ENCODE measurements at places on chromosomes 7 and 10. TPM values are rescaled to one million over a fixed set of nuclear protein-coding genes. Genes with fewer than 3 reads are reported as not detected.

- DNase-seq, result no peak
These were observed 270.5 kb downstream of the CCDC3 start for GRCh38 chr10:12730809-12731519.

DNA sequence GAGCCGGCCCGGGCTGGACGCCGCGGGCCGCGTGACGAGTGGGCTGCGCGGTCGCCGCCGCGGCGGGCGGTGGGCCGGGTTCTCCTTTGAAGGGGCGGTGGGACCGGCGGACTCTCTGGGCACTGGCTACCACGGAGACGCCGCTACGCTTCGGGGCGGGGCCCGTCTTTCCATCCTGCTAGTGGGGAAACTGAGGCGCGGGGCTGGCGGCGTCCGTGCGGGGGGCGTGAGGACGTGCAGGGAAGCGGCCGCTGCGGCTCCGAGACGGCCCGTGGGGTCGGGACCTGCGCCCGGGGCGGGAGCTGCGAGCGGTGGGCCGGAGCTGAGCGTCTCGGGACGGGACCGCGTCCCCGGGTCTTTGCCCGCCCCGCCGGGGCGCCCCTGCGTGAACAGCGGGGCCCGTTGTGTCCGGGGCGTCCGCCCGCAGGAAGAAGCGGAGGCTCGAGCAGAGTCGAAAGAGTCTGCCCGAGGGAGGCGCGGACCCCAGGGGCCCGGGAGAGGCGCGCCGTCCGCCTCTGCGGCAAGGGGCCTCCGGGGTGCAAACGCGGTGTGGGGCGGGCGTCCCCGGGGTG lies 548 bp upstream of the BNIP3 start:
- DNase-seq, result no peak

DNA sequence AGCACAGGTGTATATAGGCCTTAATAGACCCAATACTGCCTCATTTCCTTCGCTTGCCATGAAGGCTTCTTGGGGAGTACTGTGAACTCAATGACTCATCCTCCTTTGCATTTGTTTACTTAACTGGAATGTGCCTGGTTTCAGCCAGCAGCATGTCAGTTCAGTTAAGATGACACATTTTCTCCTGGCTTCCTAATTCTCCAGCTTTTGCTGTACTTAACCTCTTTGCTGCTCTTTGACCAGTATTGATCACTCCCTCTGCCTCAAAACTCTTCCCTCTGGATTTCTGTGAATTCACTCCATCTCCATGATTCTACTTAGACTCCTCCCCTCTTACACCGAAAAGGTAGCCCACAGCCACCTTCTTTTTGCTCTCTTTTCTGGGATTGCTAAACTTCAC lies 135.7 kb downstream of the MAGI2 start:
- peak; percentile 91 for DNase-seq

GRCh38 chr7:64277630-64278029 lies 36.1 kb upstream of the ZNF736 start:
- DNase-seq, result no peak

DNA sequence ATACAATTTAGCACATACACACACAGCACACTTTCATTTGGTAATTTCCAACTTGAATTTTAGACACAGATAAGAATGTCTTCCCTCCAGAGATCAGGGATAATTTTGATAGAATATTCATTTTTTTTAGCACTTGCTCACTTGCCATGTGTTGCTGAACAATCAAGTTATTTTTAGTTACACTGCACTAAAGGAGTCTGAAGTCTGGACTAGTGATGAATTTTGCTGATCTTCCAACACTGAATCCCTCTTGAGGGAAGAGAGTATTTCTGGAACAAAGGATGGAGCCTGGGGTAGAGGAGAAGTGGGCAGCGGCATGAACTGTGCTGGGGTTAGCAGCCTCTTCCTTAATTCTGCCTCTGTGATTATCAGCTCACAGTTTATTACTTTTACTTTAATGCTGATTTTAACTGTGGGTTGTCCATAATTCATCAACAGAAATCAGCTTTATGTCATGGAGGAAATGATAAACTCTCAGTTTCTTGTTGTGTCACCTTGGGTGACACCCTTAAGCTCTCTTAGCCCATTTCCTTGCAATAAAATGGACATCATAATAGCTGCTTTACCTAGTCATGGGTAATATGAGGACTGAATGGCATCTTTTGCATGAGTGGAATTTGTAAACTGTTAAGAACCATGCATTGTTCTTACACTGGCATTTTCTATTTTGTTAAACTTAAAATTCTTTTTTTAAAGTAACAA lies 32.1 kb downstream of the SGPL1 start:
- DNase-seq, result no peak

DNA sequence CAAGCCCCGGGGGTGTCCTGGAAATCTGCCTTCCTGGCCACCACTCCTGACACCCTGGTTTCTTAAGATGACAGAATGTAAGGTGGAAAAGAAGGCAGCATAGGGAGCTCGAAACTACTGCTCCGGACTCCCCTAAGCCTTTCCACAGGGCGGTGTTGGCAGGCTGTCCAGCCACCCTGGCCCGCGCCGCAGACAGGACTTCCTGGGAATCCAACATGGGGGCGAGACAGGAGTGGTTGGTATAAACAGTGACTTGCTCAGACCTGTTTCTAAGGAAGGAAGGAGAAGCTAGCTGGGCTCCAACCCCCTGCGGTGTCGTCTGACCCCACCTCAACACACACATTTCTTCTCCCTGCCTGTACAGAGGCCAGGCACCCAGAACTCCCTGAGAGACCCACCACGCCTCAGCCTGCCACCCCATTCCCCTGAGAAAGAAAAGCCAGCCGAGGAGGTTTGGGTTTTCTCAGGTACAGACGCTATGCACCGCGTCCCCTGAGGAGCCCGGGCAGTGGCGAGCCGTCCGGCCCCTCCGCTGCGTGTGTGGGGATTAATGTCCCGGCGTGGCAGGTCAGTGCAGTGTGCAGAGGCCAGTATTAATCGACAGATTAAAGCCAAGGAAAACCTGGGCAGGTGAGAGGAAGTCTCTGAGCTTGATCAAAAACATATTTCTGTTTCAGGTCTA lies 349.6 kb upstream of the MKI67 start:
- DNase-seq, result no peak

DNA sequence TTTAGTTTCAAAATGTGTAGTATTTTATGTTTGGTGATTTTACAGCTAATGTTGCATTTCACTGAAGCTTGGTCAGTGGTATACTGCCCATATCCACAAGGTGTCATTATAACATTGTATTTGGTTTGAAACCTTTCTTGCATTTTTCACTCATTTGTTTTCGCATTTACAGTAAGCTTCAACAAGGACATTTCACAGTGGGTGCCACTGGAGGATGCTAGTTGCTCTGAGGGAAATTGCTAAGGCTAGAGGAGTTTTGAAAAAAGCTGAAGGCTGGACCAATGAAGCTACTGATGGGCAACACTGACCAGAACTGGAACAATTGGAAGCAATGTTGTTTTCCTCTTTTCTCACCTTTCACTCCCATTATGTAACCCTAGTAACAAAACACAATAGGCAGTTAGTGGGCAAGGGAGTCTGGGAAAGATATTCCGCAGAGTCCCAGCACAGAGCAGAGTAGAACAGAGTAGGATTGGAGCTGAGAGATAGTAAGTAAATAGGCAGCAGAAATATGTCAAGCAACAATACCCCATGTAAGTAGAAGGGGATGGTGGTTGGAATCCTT lies 23.6 kb upstream of the SRI start:
- peak; percentile 80 for DNase-seq

- no peak for DNase-seq
These were observed 149.4 kb upstream of the FERD3L start for GRCh38 chr7:19294619-19295018.

DNA sequence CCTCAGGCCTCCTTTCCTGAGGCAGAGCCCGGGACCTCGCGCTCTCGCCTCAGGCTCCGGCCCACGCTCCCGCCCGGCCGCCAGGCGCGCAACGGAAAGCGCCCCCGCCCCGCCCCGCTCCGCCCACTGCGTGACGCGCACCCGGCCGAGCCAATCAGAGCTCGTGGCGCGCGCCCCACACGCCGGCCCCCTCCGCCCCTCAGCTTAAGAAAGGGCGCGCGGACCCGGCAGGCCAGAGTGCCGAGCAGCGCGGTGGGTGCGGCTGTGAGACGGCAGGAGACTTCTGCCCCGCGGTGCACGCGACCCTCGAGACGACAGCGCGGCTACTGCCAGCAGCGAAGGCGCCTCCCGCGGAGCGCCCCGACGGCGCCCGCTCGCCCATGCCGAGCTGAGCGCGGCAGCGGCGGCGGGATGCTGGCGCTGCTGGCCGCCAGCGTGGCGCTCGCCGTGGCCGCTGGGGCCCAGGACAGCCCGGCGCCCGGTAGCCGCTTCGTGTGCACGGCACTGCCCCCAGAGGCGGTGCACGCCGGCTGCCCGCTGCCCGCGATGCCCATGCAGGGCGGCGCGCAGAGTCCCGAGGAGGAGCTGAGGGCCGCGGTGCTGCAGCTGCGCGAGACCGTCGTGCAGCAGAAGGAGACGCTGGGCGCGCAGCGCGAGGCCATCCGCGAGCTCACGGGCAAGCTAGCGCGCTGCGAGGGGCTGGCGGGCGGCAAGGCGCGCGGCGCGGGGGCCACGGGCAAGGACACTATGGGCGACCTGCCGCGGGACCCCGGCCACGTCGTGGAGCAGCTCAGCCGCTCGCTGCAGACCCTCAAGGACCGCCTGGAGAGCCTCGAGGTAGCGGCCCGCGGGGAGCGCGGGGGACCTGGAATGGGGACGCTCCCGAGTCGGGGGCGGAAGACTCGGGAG lies at the start of gene NPTX2:
Gene NPTX2 (plus strand): TSS at position 235 of the 909 bp plus-strand sequence. CDS start 177 bp downstream, at position 412.
- DNase-seq, result no peak

DNA sequence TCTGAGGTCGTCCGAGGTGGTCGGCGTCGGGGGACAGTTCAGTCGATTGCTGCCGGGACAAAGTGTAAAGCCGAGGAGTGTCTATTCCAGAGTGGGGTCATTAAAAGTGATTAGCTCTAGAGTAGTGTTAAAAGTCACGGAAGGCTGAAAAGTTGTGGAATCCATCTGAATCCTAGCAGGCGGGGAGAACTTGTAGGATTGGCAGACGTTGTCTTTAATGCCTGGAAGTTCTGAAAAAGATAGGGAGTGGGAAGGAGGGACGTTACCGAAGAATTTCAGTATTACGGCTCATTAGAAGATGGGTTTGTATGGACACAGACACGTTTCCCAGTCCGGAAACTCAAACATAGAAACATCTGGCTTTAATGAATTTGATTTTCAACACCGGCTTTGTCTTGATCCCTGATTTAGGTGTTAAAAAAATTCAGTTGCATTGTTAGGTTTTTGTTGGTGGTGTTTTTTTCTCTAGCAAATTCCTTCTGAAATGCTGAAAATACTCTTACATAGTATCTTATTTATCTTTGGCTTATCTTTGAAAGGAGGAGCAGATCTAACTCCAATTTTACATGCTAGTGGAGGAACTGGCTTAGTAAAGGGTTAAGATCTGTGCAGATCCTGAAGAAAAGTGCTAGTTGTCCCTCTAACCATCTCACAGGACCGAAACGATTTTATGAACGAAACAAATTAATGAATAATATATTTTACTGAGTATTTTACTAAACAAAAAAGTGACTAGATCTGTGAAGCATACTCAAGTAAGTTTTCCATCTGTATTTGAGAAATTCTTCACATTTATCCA lies 900 bp downstream of the MKLN1 start:
- DNase-seq, result peak; percentile 17

DNA sequence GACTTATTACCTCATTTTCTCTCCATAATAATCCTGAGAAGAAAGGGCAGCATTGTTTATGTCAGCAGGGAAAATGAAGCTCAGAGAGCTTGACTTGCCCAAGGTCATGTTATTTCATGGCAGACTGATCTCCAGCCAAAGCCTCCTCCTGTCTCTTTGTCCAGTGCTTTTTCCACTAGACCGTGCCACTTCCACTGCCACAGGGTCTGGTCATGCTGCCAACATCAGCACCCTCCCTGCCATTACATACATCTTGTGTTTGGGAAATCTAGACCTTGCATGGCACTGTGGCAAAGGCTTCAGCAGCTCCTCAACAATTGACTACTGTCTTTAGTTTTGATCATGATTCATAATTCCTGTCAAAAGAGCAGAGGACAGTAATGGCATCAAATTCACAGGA lies 25.1 kb downstream of the NRCAM start:
- no peak for DNase-seq

- DNase-seq, result no peak
These were observed 47.1 kb downstream of the COL17A1 start for GRCh38 chr10:104038537-104038936.

DNA sequence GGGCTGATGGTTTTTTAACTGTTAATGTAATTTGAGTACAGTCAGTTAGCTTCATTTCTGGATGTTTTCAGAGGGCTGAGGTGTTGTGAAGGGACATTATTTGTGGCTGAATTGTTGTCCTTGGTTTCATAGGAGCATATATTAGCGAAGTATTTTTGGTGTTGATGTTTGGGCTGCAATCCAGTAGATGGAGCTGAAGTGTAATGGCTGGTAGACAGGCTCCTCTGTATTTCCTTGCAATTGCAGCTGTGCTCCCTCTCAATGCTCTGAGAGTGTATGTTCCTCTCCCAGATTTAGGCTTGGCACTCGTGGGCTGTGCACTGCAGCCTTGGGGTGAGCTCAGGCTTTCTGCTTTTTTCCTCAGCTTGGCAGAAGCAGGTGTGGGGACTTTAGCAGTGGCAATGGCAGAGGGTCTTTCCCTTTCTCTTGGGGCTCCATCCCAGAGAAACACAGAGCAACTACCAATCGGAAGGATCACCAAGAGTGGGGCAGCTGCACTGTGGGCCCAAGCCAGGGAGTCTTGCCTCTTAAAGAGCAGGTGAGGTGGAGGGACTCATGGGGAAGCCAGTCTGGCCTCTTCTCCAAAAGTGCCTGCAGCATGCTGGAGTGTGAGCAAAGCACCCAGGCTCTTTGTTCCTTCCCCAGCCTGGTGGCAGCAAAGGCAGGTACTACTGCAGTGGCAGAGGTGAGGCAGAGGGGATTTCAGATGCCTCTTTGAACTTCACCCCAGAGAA lies 544.4 kb downstream of the SH2D4B start:
- DNase-seq, result peak; percentile 13

DNA sequence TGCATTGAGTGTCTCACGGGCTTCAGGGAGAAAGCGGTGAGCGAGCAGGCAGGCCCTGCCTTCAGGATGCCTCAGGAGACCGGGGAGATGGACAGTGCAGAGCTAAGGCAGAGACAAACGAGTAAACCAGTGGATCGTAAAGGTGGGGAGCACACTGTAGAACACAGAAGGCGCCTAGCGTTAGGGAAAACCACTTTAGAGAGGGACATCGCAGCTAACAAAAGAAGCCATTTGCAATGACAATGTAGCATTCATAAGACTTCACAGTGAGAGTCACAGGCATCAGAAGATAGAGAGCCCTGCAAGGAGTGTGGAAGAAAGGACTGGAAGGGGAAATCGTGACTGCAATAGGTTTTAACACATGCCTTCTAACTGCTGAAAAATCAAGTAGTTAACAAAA lies 54.9 kb upstream of the TMEM273 start:
- no peak for DNase-seq

The CNTNAP2 gene
- total RNA-seq, result not detected

The NKX2-3 gene
- 1.2 TPM for total RNA-seq

The PDCD4 gene
- total RNA-seq, result 23.3 TPM

The GPAM gene
- 12.5 TPM for total RNA-seq

The GPRIN2 gene
- total RNA-seq, result not detected

The CHAT gene
- total RNA-seq, result not detected

The UNC5B gene
- total RNA-seq, result 2.3 TPM

The ASIC3 gene
- 0.53 TPM for total RNA-seq

The METTL27 gene
- 2.3 TPM for total RNA-seq

The CDNF gene
- total RNA-seq, result 1.2 TPM
